ENCODE measurements at places on chromosomes 6 and 20.

- DNase-seq = no peak
These were observed 27.3 kb downstream of the RIN2 start for GRCh38 chr20:19785173-19785982.

- no peak for DNase-seq
These were observed 3.3 kb downstream of the RIN2 start for GRCh38 chr20:19761326-19761725.

DNA sequence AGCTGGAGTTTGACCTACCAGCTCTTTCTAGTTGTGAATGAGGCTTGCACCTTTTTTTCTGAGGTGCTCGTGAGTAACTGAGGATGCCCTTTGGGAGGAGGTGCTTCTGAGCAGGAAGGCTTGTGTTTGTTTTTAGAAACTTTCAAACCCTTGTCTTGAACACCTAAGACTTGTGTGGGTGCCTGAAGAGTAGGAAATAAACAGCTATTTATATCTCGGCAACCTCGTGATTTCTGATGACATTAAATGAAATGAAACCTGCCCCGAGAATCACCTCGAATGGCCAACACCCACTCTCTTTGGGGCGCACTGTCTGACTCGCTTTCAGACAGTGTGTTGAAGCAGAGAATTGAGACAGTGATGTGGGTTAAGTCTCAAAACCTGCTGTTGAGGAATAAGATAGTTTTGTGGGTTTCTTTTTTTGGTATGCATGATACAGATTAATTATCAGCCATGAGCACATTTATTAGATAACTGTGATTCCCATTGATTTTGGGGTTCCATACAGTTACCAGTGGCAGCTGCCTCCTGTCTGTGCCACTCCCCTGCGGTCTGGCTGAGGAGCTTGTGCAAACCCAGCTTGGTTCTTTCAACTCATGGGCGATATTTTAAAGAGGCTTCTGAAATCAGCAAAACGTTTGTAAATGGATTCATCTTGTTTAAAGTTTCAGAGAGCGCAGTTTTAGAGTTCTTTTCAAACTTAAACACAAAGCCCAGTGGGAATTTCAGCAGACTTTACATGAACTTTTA is 8.4 kb downstream of the IRF4 start:
- no peak for DNase-seq

DNA sequence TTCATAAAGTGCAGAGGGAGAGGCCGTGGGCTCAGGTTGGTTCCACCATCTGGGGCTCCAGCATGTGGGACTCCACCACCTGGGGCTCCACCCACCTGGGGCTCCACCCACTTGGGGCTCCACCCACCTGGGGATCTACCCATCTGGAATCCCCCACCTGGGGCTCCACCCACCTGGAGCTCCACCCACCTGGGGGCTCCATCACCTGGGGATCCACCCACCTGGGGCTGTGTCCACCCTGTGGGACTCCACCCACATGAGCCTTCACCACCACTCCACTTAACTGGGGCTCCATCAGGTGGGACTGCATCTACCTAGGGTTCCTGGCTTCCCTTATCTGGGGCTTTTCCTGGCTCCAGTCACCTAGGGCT is 226.0 kb upstream of the CDYL start:
- DNase-seq = no peak

GRCh38 chr6:106450653-106451052 is 90.1 kb downstream of the CRYBG1 start:
- no peak for DNase-seq
